ENCODE measurements at places on chromosomes 1 and 21. TPM values are rescaled to one million over a fixed set of nuclear protein-coding genes. Genes with fewer than 3 reads are reported as not detected.

DNA sequence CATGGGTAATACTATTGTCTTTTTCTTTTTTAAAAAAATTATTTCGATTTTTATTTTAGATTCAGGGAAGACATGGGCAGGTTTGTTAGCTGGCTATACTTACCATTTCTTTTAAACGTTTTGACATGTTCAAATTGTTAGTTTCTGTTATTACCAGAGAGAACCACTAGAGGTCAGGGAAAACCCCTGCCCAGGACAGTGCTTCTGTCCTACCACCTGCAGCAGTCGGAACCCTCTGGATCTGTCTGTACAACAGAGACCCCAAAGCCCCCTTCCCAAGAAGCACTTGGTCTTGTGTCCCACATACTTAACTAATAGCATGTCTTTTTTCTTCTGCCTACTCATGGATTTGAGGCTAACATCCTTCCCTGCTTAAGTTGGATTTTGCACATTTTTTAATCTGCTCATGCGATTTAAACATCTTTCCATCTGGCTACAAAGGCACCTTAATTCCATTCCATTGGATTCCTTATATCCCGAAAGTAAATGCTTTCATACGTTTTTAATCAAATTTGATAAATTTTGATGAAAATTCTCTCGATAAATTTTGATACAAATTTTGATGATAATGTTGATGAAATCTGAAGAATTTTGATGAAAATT lies 10.0 kb upstream of the C1orf115 start:
- H3K4me3 ChIP-seq: no peak overlapping the region
- DNase-seq: no peak
- H3K27ac ChIP-seq: no peak overlapping the region

DNA sequence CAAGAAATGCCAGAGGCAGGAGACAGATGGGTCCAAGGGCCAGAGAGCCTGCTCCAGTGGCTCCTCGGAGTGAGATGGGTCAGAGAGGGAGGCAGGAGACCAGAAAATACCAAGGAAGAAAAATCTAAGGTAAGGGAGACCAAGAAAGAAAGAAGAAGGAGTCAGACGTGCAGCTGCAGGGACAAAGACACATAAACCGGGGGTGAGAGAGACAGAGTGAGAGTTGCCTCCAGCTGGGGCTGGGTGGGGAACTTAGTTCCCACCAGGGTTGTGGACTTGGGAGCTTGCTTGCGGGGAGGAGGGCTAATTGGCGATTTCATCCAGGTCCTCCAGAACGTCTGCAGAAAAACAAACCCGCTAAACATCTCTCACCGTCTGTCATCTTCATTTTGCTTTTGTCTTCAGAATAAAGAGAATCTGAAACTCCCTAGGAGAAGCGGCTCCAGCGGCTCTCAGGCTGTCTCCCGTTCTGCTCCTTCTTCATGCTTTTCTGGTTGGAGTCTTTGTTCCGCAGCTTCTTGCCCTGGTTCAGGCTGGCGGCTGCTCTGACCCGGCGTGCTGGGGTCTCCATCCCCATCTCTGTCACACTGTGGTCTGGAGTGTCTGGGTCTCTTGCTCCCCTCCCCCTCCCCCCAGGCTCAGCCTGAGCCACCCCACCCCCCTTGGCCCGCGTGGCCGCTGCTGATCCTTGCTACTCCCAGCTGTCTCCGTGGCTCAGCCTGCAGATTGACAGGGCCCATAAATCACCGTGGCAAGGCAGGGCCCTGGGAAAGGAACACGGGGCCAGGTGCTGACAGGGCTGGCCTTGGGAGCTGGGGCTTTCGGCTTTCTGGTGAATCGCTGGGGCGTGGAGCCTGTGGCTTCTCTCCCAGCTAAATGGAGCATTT lies 66.6 kb downstream of the UBIAD1 start:
- H3K4me3 ChIP-seq: no peak overlapping the region
- peak; percentile 24 for DNase-seq
- no peaks in the 10 kb centered on the region for H3K36me3 ChIP-seq
- H3K27me3 ChIP-seq: peaks cover 45% of the 10 kb centered on the region

DNA sequence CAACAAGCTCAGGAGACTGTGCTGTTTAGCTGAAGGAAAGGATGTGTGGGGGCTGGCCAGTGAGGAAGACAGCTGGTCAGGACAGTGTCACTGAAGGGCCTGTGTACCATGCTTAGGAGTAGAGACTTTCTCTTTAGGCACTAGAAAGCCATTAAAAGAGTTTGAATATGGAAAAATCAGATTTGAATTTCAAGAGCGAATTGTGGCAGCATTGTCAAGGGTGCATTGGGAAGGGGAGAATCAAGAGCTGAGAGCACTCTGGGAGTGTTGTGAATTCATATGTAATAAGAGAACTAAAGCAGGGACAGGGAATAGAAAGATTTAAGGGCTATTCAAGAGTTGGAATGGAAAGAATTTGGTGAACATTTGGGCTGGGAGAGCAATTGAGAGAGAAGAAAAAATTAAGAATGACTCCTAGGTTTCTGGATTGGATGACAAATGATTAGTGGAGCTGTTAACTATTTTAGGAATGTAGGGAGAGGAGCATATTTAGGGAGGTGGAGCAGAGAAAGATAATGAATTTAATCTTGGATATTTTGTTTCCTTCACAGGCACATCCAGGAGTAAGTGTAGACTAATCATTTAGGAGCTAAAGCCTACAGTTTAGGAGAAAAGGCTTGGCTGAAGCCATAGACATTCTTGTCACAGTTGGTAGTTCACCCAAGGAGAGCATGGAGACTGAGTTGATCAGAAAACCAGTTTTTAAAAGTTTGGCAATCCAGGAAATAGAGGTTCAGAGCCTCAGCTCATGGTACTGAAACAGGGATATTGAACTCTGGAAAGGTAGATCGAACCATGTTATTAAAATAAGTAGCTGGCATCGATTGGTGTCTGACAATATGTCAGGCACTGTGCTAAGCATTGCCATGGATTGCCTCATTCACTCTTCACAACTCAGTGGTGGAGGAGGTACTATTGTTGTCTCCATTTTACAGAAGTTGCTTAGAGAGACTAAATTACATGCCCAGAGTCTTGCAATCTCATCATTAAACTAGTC lies 23.1 kb upstream of the TOR3A start:
- no peak overlapping the region for H3K27ac ChIP-seq
- no peaks in the 10 kb centered on the region for H3K4me1 ChIP-seq
- H3K4me3 ChIP-seq: no peak overlapping the region
- H3K27me3 ChIP-seq: no peaks in the 10 kb centered on the region

DNA sequence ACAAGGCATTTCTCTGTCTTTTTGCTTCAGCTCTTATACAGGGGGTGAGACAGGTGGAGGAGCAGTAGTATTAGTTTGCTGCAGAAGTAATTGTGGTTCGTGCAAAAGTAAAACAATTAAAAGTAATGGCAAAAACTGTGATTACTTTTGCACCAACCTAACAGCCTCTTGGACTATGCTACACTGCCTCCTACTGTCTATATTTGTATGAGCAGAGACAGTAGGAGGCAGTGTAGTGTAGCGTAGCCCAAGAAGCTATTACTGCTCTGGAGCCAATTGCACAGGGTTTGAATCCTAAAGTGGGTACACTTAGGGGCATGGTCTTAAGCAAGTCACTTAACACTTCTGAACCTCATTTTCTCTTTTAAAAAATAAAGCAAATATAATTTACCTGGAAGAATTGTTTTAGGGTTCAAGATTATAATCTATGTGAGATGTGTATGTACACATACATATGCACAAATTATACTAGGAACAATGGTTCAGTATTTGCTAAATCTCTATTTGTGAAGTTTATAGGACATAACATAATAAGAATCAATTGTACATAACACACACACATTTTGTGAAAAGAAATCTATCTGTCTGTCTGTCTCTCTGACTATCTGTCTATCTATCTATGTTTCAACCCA lies 103.8 kb downstream of the BRINP3 start:
- DNase-seq: no peak
- no peak overlapping the region for H3K27ac ChIP-seq
- H3K36me3 ChIP-seq: no peaks in the 10 kb centered on the region
- no peaks in the 10 kb centered on the region for H3K27me3 ChIP-seq
- no peaks in the 10 kb centered on the region for H3K4me1 ChIP-seq

- no peaks in the 10 kb centered on the region for H3K4me1 ChIP-seq
- no peak for DNase-seq
- H3K27me3 ChIP-seq: no peaks in the 10 kb centered on the region
- H3K27ac ChIP-seq: no peak overlapping the region
- H3K36me3 ChIP-seq: no peaks in the 10 kb centered on the region
- H3K4me3 ChIP-seq: no peak overlapping the region
Observed at GRCh38 chr1:224348137-224348536, 8.5 kb upstream of the CNIH4 start.

DNA sequence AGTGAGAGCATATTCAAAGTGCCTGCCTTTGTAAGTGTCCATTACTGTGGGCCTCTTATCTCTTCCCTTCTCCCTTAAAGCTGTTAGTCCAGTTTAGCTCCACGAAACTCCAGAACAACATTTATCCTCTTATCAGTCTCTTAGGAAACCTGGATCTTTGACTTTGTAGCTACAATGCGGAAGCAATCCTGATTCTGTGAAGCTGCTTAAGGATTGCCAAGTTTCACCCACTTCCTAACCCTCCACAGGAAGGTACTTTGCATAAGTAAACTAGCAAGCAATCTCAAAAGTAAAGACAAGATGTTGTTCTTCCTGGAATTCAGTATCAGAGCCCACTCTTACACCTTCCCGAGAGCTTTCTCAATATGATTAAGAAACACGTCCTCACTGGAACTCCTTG lies 164.9 kb upstream of the USP25 start:
- H3K27me3 ChIP-seq: no peaks in the 10 kb centered on the region
- no peak overlapping the region for H3K4me3 ChIP-seq
- no peak overlapping the region for H3K27ac ChIP-seq
- H3K4me1 ChIP-seq: no peaks in the 10 kb centered on the region

- no peaks in the 10 kb centered on the region for H3K36me3 ChIP-seq
- no peaks in the 10 kb centered on the region for H3K27me3 ChIP-seq
- H3K4me1 ChIP-seq: peaks cover 22% of the 10 kb centered on the region
- H3K4me3 ChIP-seq: no peak overlapping the region
Observed at GRCh38 chr1:226882187-226882586, 11.8 kb downstream of the PSEN2 start.

DNA sequence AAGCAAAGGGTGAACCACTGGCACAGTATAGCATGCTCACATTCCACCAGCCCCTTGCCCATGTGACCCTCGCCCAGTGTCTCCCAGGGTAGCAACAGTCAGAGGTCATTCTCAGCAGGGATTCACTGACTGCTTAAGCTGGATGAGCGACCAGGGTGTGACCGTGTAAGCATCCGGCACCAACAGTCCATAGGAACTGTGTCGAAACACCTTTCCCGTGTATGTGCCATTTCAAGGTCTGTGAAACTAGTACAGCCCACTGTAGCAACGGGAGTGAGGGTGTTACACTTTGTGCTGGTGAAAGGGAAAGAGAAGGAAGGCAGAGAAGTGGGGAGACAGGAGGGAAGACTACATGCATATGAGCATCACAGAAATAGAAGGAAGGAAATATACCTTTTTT lies 10.8 kb downstream of the PIK3C2B start:
- no peaks in the 10 kb centered on the region for H3K27me3 ChIP-seq
- no peaks in the 10 kb centered on the region for H3K36me3 ChIP-seq
- no peak overlapping the region for H3K27ac ChIP-seq
- DNase-seq: no peak
- H3K4me3 ChIP-seq: no peak overlapping the region
- H3K4me1 ChIP-seq: peaks cover 38% of the 10 kb centered on the region

DNA sequence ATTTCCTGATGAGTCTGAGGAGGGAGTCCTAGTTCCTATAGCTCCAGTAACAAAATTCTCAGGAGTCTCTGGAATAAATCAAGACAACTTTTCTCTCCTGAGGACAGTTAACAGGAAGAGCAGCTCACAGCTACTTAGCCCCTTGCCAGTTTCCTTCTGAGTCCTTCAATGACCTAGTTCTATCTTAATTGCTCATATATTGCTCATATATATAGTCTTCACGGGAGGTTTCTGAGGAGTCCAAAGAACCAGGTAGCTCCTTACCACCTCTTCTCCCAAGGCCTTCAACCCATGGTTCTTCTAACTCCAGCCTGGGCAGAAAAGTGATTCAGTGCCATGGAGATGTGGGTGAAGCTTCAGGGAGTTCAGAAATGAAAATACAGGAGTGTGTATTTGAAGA lies 4.6 kb downstream of the AMIGO1 start:
- no peak for DNase-seq
- H3K27ac ChIP-seq: no peak overlapping the region
- no peaks in the 10 kb centered on the region for H3K36me3 ChIP-seq
- no peak overlapping the region for H3K4me3 ChIP-seq

Gene AVPR1B
- total RNA-seq: 1.6 TPM

Gene CACNA1S
- not detected for total RNA-seq

Gene SNIP1
- 175 TPM for total RNA-seq

Gene SHE
- total RNA-seq: 5.3 TPM

Gene TRIM67
- total RNA-seq: under 0.01 TPM

Gene NBPF4
- total RNA-seq: not detected

Data from transverse colon (tissue), 4 donors.